HAP-1 (cell line): ENCODE measurements at places on chromosomes 16 and 17.

DNA sequence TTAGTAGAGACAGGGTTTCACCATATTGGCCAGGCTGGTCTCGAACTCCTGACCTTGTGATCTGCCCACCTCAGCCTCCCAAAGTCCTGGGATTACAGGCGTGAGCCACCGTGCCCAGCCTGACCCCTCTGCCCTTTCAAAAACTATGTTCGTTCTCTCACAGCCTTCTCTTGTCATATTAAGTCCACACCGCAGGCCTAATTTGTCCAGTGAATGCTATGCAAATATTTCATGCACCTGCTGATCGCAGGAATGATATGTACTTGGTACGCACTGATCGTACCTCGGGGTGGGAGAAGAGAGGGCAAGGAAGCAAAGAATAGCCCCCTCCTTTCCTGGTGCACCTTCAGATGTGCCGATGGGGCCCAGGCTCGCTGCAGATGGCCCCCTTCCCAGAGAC, 3.0 kb upstream of the BIRC5 start:
- DNase-seq: no peak

DNA sequence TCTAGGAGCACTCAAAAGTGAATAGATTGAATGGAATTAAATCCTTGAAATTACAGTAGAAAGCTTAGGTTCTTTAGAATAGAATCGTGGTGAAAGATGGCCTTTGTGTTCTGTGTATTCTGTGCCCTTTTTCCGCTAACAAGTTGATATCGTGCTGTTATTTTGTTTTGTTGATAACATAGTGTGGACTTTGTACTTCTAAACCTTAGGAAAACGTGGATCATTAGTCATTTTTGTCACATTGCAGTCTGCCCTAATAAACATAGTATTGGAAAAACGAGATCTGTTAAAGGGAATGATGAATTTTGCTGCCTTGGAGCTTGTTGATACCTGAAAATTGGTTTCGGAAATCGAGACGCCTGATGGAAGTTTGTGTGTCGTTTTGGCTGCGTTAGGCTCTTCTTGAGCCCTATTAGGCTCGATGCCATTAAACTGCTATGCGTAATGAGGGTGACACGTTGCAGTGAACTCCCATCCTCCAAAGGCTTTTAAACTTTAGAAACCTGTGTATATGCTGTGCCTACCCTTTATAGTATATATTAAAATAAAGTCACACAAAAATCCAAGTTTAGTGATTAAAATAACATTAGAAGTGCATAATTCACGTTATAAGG, 145.7 kb downstream of the PRKCA start:
- no peak for DNase-seq

- no peak for DNase-seq
Observed at GRCh38 chr17:15281909-15282308, 16.8 kb upstream of the PMP22 start.

- no peak for DNase-seq
Observed at GRCh38 chr17:83152745-83153611, 73.6 kb downstream of the METRNL start.

DNA sequence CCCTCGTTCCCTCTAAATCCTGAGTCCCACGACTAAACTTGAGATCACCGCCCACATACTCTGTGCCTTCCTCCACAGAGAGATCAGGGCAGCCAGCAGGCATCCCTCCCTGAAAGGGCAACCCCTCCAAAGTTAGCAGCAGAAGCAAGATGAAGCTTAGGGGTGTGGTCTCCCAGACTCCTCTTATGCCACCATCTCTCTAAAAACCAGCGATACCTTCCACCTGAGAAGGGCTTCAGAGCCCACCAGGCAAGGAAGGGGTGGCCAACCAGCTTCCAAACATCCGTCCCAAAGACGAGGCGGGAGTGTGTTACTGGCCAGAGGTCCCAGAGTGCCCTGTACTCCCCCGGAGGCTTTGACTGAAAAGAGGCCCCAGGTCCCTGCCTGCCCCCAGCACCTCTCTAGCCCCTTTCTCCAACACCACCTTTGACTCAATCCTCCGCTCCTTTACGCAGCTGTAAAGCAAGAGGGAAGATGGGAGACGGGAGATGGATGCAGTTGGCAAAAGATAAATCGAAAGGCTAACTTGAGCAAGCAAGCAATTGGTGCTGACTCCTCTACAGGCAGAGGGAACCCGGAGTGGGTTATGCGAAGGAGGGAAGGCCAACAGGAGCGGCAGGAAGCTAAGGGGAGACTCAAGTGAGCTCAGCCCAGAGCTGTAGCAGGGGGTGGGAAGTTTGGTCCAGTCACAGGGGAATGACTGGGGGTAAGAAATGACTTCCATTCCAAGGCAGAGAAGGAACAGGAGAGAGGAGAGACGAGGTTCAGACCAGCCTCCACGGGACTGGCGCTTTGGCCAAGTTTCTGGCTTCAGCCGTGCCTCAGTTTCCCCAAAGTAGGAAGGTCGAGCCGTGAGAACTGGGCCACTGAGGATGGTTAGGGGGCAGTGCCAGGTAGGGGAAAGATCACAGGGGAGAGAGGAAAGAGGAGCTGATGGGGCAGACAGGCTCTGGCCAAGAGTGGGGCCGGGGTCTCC, 1.0 kb downstream of the ST3GAL2 start:
- DNase-seq: peak; percentile 48

GRCh38 chr16:70743791-70744190, 57.2 kb downstream of the VAC14 start:
- DNase-seq: no peak

DNA sequence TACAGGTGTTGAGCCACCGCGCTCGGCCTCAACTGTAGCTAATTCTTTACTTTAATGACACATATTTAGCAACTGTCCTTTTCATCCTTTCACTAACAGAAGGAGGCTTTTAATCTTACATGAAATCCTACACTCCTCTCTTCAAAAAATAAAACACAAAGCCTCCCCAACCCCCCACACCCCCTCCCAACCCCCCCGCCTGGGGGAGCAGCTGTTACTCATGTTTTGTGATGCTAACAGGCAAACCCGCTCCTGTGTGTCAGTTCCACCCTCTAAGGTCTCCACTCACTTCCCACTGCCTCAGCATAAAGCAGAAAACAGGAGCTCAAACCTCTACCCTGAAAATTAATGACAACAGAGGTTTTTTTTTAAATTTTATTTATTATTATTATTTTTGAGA, 55.4 kb upstream of the SLC25A19 start:
- peak; percentile 75 for DNase-seq

DNA sequence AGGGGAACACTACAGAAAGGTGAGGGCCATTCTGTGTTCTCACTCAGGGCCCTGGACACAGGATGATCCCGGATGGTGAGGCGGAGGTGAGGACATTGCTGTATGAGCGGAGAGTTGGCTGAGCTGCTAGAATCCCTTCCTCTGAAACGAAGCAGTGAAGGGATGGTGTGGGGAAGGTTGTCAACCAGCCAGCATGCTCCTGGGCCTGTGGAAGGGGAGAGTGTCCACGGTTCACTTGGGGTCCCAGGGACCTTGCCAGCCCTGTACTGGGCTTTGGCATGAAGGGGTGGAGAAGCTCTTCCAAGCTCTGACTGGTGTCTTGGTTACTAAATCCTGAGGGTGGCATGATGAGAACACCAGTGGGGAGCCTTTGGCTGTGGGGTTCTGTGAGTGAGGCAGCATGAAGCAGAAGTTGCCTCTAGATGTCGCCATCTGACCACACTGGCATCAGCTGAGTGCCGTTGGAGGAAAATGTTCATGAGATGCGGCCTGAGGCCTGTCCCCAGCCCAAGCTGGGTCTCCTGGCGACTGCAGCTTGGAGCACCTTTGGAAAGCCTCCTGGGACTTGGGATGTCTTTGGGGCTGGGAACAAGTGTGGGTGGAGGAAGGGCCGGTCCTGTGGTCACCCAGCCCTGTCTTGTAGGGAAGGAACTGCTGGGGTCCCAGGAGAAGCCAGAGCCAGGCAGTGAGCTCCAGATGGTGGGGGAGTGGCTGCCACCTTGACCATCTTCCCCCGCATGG, 14.8 kb downstream of the PDP2 start:
- DNase-seq: peak; percentile 74

- DNase-seq: no peak
Observed at GRCh38 chr17:57537524-57538410, 207.3 kb downstream of the CCDC182 start.

- no peak for DNase-seq
Observed at GRCh38 chr16:65312795-65313194, 190.9 kb upstream of the CDH11 start.

DNA sequence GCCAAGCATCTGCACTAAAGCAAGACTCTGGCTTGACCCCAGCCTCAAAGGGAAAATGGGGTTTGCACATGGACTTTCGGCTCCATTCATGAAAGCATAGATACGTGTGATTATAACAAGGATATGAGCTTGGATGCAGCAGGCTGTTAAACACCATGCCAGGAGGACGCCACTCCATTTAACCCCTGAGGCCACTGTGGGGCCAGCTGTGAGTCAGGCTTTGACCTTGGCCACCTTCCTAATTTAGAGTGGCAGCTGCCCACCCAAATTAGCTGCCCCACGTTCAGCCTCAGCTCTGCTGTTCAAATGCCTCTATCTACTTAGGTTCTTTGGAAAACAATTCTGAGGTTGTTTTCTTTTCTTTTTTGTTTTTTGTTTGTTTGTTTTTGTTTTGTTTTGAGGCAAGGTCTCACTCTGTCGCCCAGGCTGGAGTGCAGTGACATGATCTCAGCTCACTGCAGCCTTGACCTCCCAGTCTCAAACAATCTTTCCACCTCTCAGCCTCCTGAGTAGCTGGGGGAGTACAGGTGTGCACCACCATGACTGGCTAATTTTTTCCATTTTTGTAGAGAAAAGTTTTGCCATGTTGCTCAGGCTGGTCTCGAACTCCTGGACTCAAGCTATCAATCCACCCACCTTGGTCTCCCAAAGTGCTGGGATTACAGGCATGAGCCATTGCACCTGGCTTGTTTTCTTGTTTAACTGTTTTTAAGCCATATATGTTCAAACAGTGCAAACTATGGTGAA, 23.2 kb upstream of the KIFC3 start:
- no peak for DNase-seq

GRCh38 chr17:57284583-57284982, 28.3 kb downstream of the MSI2 start:
- DNase-seq: no peak

DNA sequence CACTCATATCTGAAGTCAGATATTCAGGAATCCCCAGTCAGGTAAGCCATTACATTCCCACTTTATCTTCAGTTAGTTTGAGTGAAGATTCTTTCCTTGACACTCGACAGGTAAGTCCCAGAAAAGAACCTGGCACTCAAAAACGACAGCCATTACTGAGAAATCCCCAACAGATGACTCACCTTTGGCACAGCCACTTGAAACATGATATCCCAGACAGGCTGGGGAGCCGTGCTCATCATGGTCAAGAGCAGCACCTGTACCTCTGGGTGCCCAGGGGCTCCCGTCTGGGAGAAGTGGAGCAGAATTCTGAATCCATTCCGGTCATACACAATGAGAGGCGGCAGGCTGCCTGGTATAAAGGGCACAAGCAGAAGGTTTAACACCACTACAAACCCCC, 16.8 kb upstream of the COG7 start:
- no peak for DNase-seq
